Mucosa of gallbladder (tissue), 1 donor: ENCODE measurements at places on chromosomes 7 and 10. TPM values are rescaled to one million over a fixed set of nuclear protein-coding genes. Genes with fewer than 3 reads are reported as not detected.
A peak's percentile ranks its signal among the peaks of the same experiment; 100 is the strongest.

GRCh38 chr7:142669074-142669654, 80.1 kb upstream of the PRSS1 start:
- DNase-seq: no peak

The HOXA2 gene
- total RNA-seq: 0.52 TPM

The KIF11 gene
- 1.8 TPM for total RNA-seq

The KEL gene
- total RNA-seq: 0.17 TPM

DNA sequence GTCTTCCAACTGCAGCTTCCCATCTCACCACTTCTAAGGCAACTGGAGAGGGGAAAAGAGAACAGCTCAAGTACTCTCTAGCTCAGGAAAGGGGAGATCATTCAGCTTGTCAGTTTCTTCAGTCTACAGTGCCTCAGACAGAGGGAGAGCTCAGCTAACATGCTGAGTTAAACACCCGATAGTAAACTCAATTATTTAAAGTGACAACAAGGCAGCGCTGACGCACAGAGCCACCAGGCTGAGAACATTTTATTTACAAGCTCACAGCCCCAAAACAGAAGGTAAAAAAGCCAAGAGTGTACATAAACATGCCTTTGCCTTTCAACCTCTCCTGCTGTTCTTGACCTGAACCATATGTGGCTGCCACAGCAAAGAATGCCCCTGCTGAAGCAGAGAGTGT, 10.1 kb upstream of the CUZD1 start:
- DNase-seq: no peak

The CXCL12 gene
- total RNA-seq: 74.3 TPM

The AZGP1 gene
- total RNA-seq: 104 TPM

The RBP3 gene
- total RNA-seq: not detected

GRCh38 chr7:70571403-70571934, 560.5 kb upstream of the GALNT17 start:
- peak; percentile 64 for DNase-seq

DNA sequence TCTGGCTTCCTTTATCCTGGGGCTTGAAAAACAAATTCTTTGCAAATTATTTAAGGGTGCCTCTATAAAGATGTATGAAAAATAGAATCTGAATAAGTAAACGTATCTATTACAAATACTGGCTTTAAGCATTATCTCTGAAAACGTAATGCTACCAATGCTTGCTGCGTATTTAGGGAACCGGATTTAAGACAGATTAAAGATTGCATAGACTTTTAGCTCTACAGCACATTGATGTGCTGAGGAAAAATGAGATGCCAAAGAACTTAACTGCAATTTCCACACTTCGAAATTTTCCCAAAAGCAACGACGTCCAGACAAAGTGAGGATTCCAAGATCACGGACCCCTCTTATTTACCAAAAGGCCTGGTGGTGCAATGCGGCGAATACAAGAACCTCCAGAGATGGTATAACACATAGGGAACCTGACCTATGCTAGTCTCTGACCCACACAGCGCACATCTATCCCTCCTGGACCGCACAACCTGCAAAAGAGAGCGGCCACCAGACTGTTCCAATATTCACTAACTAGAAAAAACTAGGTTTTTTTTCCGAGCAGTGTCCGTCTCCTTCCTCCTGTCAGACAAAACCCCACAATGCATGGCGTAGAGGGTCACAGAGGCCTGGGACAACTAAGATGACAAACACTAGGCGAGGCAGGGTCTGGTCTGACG, 34.3 kb upstream of the PHF14 start:
- DNase-seq: no peak

DNA sequence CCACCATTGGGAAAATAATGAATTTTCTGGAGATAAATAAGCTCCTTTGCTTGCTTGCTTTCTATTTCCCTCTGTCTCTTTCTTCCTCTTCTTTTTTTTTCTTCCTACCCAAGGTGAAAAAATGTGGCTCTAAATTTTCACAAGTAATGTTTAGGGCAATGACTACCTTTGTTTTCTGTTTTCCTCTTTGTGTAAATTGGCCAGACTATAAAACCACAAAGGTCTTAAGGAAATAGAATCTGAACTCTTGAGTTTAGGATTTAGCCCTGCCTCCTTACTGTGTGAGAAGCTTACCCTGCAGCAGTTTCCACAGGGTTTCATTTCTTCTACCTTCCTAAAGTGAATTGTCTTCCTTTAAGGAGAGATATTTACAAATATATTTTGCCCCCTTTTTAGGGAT, 330.4 kb downstream of the ARL4A start:
- no peak for DNase-seq

- no peak for DNase-seq
Observed at GRCh38 chr10:104104926-104105325, 17.0 kb upstream of the SFR1 start.
